Fibroblast of pulmonary artery (primary cell): ENCODE measurements at places on chromosomes 1 and 21.

DNA sequence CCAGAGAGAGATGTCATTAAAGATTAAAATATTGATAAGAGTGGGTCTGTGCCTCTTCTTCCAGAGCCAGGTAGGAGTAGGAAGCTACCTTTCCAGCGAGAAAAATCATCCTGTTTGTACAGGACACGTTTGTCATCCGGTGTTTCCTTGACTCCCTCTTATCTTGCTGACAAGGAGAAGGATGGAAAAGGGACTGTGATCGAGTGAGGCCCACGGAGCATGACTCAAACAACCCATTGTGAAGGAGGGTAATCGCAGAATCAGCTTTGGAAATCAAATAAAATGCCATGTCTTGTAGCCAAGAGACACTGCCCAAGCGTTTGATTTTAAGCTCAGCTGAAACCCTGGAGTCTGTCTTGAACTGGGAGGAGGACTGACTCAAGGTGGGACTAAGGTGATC is 97.7 kb downstream of the IGSF21 start:
- DNase-seq: no peak

GRCh38 chr1:108691128-108691941 is 775 bp upstream of the PRPF38B start:
- DNase-seq: no peak

GRCh38 chr1:198649968-198650338 is 11.1 kb downstream of the PTPRC start:
- no peak for DNase-seq

- no peak for DNase-seq
Measured at GRCh38 chr1:207869859-207870258, 41.1 kb downstream of the CD34 start.

GRCh38 chr1:164763098-164763497 is 204.1 kb downstream of the PBX1 start:
- no peak for DNase-seq

DNA sequence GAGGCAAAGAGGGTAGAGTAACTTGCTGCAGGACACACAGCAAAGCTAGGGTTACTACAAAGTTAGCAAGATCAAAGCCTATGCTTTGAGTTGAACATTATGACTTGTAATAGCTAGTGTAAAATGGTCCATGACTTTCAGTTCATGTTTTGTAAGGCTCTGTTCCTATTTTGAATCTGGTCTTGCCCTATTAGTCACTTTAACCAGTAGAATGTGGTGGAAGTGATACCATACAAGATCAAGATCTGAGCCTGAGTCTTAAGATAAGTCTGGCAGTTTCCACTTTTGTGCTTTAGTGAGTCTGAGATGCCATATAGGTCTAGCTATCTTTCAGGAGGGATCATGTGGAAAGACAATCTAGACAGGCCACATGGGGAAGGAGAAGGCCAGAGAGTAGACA is 282.1 kb upstream of the BRINP3 start:
- no peak for DNase-seq

DNA sequence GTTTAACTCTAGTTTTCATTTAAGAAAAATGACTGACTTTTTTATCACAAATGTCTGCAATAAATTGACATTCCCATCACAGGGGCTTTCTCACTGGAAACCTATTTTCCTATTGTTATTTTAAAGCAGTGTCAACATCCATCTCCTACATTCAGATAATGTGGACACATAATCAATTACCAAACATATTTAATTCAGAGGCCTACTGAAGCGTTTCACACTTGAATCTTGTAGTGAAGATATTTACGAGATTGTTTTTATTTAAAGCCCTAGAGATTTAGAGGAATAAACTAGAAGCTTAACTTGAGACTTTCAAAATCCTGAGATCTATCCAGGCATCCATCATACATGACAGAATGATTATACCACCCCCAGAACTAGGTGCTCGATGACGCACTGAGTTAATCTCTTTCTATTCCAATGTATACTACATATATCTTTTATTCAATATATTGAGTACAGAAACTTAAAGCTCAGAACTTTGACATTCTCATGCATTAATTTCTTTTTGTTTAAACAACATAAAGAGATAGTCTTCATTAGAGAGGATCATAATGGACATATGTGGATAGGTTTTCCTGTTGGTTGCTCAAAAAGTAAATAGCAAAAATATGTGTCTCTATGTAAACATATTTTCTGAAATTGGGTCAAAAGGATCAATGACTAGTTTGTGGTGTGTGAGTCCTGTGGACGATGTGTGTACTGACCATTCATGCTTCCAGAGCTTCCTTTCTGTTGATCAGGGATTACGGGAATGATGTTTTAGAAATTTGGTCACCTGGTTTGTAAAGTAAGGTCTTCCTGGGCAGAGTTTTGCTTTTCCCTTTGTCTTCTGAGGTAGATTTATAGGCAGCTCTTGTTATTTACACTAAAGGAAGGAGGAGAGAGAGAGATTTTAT is 171.5 kb upstream of the HMCN1 start:
- no peak for DNase-seq

DNA sequence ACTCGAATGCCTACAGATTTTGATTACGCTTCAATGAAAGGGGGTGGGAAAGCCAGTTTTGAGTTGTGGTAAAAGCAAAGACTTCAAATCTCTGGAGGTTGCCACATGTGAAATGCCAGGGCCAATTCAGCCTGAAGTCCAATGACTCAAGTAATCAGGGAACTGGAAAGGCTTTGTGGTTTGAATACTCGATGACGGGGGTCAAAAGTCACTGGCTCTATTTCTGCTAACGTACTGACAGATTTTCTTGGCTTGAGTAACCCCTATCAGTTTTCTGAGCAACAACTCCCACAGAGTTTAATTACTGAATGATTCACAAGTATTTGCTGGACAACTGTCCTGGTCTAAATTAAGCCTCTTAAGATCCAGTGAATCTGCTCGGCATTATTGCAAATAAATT is 152.2 kb downstream of the SIPA1L2 start:
- peak; percentile 78 for DNase-seq

- no peak for DNase-seq
Measured at GRCh38 chr1:200041337-200042118, 14.0 kb downstream of the NR5A2 start.

DNA sequence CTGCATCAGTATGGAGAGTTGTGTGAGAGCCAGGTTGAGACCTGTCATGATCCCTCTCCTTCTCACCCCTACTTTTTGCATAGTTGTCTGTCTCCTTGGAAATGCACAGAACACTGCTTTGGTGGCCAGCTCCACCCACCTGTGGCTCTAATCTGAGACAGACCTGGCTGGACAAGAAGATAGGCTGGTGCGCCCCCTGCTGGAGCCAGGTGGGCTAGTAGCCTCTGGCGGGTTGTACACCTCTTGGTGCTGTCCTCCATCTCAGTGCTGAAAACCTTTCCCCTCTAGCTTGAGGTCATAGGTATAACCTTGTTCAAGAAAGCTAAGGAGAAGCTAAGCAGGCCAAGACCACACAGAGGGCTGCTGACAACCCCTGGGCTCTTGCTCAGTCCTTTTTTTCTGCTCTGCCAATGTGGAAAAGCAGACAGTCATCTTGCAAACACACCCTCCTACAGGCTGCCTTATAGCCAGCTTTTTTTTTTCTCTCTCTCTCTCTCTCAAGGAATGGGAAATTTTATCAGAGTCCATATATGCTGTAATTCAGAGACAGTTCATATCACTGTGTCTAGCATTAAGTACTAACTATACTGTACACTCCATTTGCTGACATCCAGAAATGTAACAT is 58.8 kb upstream of the SPATA6 start:
- peak; percentile 51 for DNase-seq

- DNase-seq: no peak
Measured at GRCh38 chr1:37714689-37715088, 22.4 kb downstream of the CDCA8 start.

- DNase-seq: peak; percentile 89
Measured at GRCh38 chr1:247210376-247211117, 38.7 kb upstream of the ZNF124 start.

GRCh38 chr21:35149698-35150097 is 100.6 kb upstream of the RUNX1 start:
- DNase-seq: no peak

GRCh38 chr1:197773856-197774255 is 1.4 kb downstream of the DENND1B start:
- DNase-seq: no peak

GRCh38 chr21:20652846-20653245 is 345.4 kb upstream of the NCAM2 start:
- DNase-seq: no peak

DNA sequence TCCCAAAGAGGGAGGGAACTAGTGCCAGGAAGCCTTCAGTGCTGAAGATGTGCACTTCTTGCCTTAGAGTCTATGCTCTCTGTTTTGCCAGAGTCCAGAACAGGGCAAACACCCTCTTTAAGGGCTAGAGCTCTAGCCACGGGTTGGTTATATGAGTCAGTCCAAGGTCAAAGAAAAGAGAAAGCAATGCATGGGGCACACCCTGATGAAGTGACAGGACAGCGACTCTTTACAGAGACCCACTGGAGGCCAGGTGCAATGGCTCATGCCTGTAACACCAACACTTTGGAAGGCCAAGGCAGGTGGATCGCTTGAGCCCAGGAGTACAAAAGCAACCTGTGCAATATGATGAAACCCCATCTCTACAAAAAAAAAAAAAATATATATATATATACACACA is 86.1 kb downstream of the TGFBR3 start:
- DNase-seq: no peak

DNA sequence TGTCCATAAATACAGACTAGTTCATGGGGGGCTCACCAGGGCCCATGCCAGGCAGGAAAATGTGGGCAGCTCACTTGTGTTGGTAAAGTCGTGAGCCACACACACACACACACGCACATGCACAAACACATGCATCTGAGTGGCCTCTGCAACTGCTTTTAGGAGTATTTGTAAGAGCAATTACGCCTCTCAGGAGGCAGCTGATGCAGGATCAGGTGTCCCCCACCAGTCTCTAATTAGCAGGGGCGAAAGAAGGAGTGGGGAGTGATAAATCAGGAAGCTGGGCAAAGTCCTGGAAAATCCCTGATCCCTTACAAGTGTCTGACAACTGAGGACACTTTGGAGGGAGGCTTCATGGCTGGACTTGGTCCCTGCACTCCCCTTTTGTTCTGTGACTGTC is 5.7 kb upstream of the IVL start:
- DNase-seq: no peak

GRCh38 chr1:194279975-194280374 is 1093.6 kb upstream of the B3GALT2 start:
- DNase-seq: no peak

GRCh38 chr1:201593200-201593921 is 54.4 kb downstream of the NAV1 start:
- peak; percentile 99 for DNase-seq

DNA sequence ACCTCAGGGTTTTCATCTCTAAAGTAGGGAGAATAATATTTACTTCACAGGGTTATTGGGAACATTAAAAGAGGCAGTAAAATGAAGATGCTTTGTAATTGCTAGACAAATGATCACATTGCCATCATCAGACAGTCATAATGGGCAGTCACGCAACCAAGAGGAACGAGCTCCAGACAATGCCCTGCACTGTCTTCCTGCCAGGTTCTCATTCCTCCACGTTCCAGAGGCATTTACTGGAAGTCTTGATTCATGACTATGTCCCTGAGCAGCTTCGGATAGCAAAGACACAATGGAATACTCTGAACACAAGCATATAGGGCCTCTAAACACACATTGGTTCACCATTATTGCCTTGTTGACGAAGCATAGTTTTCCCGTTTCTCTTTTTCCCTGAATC is 389.7 kb downstream of the NTNG1 start:
- no peak for DNase-seq

- DNase-seq: no peak
Measured at GRCh38 chr1:49995734-49996133, 28.0 kb downstream of the AGBL4 start.

GRCh38 chr1:30400507-30400906 is 322.9 kb downstream of the MATN1 start:
- no peak for DNase-seq

DNA sequence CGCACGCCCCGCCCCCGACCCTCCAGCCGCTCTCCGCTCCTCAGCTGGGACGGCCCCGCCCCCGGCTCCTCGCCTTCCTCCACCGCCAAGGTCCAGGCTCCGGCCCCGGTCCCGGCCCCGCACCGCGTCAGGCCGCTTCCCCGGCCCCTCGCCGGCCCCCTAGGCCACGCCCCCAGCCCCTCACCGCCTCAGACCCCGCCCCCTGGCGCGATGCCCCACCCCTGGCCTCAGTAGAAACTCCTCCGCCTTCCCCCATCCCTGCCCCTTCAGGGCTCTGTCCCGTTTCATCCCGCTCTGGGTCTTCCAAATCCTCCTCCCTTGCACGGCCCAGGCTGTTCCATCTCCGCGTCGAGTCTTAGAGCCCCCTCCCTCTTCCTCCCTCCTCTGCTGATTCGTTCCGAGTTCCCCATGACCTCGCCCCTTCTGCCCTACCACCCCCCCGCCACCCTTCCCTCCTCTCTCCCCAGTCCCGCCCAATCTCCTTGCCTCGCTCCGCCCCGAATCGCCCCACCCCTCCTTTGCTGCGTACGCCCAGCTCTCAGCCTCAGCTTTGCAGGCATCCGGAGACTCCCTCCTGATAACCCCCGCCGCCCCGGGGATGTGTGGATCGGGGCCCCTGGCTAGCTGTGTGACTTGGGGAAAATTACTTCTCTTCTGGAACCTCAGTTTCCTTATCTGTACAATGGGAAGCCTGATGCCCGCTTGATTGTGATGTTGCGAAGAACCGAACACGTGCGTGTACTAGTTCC is 448 bp upstream of the ASAP3 start:
- DNase-seq: peak; percentile 94

DNA sequence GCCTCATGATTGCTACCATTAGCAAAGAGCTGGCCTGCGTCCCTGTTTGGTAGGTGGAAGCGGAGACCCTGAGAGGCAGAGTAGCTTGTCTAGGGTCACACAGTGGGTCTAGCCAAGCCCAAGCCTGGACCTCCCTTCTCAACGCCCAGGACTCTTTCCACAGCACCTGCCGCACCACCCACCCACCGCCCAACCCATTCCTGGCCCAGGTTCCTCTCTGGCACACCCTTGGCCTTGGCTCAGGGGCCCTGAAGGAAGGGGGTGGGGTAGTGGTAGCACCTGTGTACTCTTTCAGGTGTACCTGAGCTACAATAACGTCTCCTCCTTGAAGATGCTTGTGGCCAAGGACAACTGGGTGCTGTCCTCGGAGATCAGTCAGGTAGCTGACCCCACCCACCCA is 19.3 kb downstream of the FAM151A start:
- no peak for DNase-seq

DNA sequence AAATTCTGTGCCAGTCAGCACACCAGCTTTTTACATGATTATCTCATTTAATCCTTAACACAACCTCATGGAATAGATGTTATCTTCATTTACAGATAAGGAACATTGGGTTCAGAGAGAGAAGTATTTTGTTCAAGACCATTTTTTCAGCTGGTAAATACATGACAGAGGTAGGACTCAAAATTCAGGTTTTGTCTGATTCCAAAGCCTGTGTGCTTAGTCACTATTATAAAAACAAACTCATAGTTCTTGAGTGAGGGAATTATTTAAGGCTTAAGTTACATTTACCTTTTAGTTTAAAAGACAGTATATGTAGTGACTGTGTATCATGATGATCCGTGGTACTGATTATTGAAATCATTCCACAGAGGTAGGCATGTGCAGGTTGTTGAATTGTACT is 125.2 kb downstream of the MAGI3 start:
- no peak for DNase-seq
